ENCODE measurements at places on chromosomes 2 and 18.

- DNase-seq, result no peak
Measured at GRCh38 chr2:120802158-120802557, 66.5 kb downstream of the GLI2 start.

GRCh38 chr2:30488012-30488659, 41.1 kb downstream of the LCLAT1 start:
- no peak for DNase-seq

GRCh38 chr2:133484784-133485183, 83.5 kb downstream of the NCKAP5 start:
- DNase-seq, result no peak

DNA sequence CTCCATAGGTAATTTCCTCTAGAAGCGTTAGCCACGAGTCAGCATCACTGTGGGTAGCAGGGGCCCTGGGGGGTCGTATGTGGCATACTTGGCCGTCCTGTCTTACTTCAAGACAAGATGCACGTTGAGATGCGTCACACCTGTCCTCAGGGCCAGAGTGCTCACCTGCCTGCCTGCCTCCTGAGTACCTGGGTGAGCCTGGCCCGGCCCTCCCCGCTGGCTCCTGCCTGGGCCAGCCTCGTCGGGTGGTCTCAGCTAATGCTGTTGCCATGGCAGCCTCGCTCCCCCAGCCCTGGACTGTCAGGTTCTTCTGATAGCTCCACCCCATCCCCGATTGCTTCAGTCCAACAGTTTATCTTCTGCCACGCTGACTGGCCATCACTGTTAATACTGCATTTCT, 232.4 kb downstream of the GBX2 start:
- DNase-seq, result no peak

GRCh38 chr2:62099523-62100175, 96.3 kb upstream of the B3GNT2 start:
- no peak for DNase-seq

GRCh38 chr2:165402162-165402561, 67.3 kb upstream of the CSRNP3 start:
- DNase-seq, result no peak

- no peak for DNase-seq
Measured at GRCh38 chr18:79784965-79785770, 12.6 kb upstream of the KCNG2 start.
